Activated B cell treated with CpG ODN at 0.5 μM for 24 hours (primary cell): ENCODE measurements at places on chromosomes 1 and 21.

DNA sequence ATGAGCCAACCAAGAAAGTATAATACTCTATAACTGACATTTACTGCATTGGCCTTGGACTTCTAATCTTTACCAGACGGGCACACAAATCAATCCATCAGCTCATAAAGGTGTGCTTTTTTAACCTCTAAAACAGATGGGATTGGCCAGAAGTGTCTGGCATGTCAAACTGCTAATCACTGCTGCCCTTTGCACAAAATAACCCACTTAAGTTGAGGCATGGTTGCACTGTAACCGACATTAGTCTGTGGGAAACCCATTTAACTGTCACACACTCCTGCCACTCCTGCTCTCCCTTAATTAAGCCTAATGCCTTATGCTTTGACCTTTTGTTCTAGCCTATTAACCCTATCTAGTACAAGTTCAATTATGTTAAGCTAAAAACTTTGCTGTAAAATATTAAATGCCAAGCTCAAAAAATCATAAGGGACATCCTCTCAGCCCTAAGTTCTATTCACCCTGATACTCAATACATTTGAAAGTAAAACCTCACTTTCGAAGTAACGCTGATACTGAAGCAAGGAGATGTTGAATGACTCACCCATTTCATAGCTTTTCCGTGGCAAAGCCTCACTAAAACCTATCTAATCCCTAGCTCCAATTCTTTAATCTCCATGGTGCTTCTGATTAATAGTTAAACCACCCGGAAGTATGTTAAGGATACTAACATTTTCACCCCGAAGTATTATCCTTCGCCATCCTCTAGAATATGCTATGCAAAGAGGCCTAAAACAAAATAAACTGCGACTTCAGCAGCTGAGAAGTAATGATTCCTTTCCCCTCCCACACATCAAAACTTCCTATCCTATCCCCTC is 12.9 kb downstream of the NRIP1 start:
- DNase-seq = no peak
- no peaks in the 10 kb centered on the region for H3K27me3 ChIP-seq
- peaks cover 2% of the 10 kb centered on the region for H3K36me3 ChIP-seq
- peaks cover 82% of the 10 kb centered on the region for H3K4me1 ChIP-seq
- peak overlapping the region; percentile 70 for H3K27ac ChIP-seq

- no peaks in the 10 kb centered on the region for H3K4me1 ChIP-seq
- no peak overlapping the region for H3K27ac ChIP-seq
- H3K4me3 ChIP-seq = no peak overlapping the region
- H3K36me3 ChIP-seq = no peaks in the 10 kb centered on the region
- no peak for DNase-seq
- H3K27me3 ChIP-seq = peaks cover 11% of the 10 kb centered on the region
Observed at GRCh38 chr21:39575775-39576174, 37.0 kb upstream of the B3GALT5 start.

- peaks cover 19% of the 10 kb centered on the region for H3K36me3 ChIP-seq
- H3K27ac ChIP-seq = no peak overlapping the region
- no peak for DNase-seq
- H3K4me1 ChIP-seq = no peaks in the 10 kb centered on the region
- H3K27me3 ChIP-seq = no peaks in the 10 kb centered on the region
Observed at GRCh38 chr1:173798078-173798477, 26.4 kb upstream of the DARS2 start.

DNA sequence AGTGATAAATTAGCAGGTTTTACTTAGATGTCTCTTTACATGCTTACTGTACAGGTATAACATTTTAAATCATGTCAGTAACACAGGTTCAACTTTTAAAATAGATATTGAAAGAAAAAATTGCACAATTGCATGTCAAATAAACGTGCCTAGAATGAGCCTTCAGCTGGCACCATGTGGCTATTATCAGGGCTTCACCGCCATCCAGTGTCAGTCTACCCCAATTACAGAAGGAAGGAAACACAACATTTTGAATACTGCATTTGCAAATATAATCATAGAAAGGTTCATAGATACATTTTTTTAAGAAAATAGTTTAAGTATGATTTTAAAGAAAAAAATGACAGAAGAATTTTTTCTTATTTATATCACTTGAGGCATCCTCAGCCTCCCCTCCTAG is 47.5 kb upstream of the SERTAD4 start:
- no peak for DNase-seq
- peaks cover 4% of the 10 kb centered on the region for H3K27me3 ChIP-seq
- no peaks in the 10 kb centered on the region for H3K4me1 ChIP-seq
- H3K36me3 ChIP-seq = no peaks in the 10 kb centered on the region
- H3K4me3 ChIP-seq = no peak overlapping the region

- no peaks in the 10 kb centered on the region for H3K36me3 ChIP-seq
- DNase-seq = no peak
- H3K27ac ChIP-seq = no peak overlapping the region
- peaks cover 25% of the 10 kb centered on the region for H3K27me3 ChIP-seq
Observed at GRCh38 chr1:25771221-25772114, 28.5 kb upstream of the SELENON start.

DNA sequence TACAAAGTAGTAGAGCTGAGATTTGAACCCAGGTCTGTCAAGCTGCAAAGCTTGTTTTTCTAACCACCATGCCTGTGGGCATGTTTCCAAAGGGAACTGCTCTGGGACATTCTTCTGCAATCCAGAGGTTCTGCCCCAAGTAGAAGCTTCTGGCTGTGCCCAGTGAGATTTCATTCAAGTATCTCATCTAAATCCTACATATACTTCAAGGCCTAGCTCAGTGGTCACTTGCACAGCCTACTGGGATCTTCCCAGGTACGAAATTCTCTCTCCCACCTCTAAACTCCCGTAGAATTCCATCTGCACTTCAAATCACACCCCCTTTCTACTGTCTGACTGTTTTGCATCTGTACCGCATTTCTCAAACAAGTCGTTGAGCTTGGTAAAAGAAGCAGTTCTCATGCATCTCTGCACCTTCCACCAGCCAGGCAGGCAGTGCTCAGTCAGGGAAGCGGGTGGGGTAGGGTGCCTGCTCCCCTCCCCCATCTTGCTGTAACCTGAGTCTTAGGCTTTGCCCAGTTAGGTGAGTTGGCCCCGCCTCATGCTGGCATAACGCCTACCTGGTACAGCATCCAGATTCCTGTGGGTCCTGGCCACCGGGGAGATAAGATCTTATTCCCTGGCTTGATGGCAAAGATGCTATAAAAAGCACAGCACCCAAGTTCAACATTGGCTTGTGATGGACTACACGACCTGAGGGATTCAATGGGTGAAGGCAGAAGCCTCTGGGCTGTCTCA is 13.5 kb downstream of the SLC9A1 start:
- no peak overlapping the region for H3K4me3 ChIP-seq
- DNase-seq = no peak
- no peak overlapping the region for H3K27ac ChIP-seq
- peaks cover 5% of the 10 kb centered on the region for H3K36me3 ChIP-seq
- H3K4me1 ChIP-seq = peaks cover 28% of the 10 kb centered on the region

DNA sequence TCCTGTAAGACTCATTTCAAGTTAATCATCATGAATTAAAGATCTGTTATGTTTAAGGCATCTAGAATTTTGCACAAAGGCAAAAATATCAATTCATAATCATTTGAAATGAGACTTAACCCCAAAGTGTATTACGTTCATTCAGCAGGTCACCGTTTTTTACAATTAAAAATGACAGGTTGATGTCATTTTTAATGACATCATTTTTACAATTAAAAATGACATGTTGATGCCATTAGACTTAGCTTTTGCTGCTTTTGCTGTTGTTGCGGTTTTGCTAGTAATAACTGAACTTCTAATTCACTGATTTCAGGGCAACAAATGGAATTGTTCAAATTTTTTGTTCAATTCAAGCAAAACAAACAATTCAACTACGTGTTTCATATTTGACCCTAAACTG is 17.0 kb downstream of the PRMT6 start:
- no peaks in the 10 kb centered on the region for H3K4me1 ChIP-seq
- peaks cover 6% of the 10 kb centered on the region for H3K27me3 ChIP-seq
- no peaks in the 10 kb centered on the region for H3K36me3 ChIP-seq
- H3K27ac ChIP-seq = no peak overlapping the region
- no peak for DNase-seq
- no peak overlapping the region for H3K4me3 ChIP-seq

DNA sequence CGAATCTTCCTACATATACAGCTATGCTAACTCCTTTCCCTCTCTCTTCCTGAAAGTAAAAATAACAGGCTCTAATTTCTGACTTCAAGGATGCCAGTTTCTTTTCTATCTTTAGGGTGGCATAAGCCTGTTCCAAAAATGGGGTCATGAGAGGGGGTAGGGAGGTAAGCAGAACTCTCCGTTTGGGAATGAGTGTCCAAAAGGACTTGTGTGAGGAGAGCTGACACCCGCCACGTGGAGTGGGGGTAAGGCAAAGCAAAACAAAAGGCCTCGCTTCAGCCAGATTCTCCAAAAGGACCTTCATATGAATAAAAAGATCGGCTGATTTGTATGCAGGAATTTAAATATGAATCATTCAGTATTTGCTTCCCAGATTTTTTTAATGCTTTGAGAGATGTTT is 28.6 kb downstream of the PLPPR4 start:
- no peak overlapping the region for H3K27ac ChIP-seq
- H3K4me1 ChIP-seq = no peaks in the 10 kb centered on the region
- no peak for DNase-seq
- no peaks in the 10 kb centered on the region for H3K27me3 ChIP-seq

GRCh38 chr1:111789666-111790316 is 34.1 kb downstream of the DDX20 start:
- H3K27me3 ChIP-seq = peaks cover 32% of the 10 kb centered on the region
- no peaks in the 10 kb centered on the region for H3K36me3 ChIP-seq

- no peak overlapping the region for H3K4me3 ChIP-seq
- no peak overlapping the region for H3K27ac ChIP-seq
- H3K27me3 ChIP-seq = no peaks in the 10 kb centered on the region
- H3K4me1 ChIP-seq = peaks cover 37% of the 10 kb centered on the region
- peaks cover 52% of the 10 kb centered on the region for H3K36me3 ChIP-seq
- DNase-seq = no peak
Observed at GRCh38 chr1:89865498-89866382, 44.9 kb downstream of the LRRC8D start.

GRCh38 chr1:20319456-20320220 is 29.0 kb downstream of the VWA5B1 start:
- peaks cover 12% of the 10 kb centered on the region for H3K4me1 ChIP-seq
- H3K27ac ChIP-seq = no peak overlapping the region
- H3K36me3 ChIP-seq = no peaks in the 10 kb centered on the region
- no peak overlapping the region for H3K4me3 ChIP-seq
- DNase-seq = no peak

DNA sequence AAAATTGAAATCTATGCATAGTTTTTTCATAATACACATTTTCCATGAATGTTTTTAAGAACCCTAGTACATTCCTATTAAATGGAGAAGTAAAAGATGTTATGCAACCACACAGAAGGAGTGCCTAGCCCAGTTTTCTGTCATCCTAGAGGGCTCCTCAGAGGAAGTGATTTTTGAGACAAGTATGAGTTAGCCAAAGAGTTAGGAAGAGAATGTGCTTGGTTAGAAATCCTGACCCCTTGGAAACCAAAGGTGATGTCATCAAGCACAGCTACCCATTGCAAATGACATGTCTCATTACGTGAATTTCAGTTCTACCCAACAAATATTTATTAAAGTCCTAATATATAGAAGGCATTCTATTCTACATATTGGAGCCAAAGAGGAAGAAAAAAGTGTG is 88.9 kb upstream of the TNFSF4 start:
- no peak overlapping the region for H3K27ac ChIP-seq
- no peak overlapping the region for H3K4me3 ChIP-seq
- DNase-seq = no peak
- H3K36me3 ChIP-seq = peaks cover 2% of the 10 kb centered on the region
- H3K27me3 ChIP-seq = no peaks in the 10 kb centered on the region
